ENCODE measurements at places on chromosomes 6 and 20. TPM values are rescaled to one million over a fixed set of nuclear protein-coding genes. Genes with fewer than 3 reads are reported as not detected.

- DNase-seq = peak; percentile 50
These were observed 59.2 kb upstream of the ADGRB3 start for GRCh38 chr6:68575765-68576439.

DNA sequence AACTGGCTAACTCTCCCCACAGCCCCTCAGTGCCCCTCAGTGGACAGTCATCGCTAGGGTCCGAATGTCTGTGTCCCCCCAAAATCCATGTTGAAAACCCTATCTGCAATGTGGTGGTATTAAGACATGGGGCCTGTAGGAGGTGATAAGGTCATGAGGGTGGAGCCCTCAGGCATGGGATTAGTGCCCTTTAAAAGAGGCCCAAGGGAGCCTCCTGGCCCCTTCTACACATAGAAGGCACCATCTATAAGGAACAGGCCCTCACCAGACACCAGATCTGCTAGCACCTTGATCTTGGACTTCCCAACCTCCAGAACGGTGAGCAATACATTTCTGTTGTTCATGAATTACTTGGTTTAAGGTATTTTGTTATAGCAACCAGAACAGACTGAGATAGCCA lies 6.7 kb upstream of the TRAF3IP2 start:
- DNase-seq = no peak

The ZNF311 gene
- 0.56 TPM for total RNA-seq

The NKAIN2 gene
- 1.3 TPM for total RNA-seq

DNA sequence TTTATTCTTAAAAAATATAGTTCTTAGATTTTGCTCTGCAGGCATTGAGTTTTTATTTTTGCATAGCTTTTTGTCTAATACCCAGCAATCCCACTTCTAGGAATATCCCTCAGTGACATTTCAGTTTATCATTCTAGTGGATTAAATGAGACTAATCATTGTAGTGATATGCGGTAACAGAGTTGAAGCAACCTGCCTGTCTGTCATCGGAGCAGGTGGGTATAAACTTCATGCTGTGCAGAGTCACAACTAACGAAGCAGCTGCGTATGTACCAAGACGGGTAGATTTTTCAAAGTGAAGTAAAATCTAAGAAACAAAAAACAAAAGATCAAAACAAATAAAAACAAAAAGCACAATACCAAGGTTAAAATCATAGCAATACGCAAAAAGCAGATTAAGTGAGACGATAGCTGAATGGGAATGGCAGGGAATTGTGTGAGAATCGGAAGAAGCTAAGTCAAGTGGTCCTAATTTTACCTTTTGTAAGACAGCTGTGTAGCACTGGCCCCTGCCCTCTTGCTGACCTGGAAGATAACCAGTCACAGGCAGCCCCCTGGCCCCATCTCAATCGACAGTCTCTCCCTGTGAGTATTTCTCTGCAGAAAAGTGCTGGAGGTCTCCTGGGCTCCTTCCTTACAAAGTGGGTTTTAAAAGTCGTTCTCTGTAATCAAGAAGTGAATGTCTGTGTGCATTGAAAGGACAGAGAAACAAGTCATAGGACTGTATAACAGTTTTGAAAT lies 169.2 kb downstream of the OR2B2 start:
- no peak for DNase-seq

DNA sequence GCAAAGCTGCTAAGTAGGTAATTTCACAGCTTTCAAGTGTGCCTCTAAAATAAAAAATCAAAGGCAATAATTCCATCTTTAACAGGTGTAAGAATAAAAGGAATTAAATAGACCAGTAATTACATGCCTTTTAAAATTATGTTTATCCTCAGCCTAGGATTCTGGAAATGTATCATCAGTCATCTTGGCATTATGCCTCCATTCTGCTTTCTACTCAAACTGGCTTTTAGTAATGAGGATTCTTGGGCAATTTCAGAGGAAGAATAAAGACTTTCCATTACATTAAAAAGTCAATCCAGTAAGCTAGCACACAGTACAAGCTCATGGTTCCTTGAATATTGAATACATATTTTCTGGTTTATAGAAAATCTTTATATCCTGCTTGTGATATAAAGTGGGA lies 44.7 kb downstream of the GSTA2 start:
- no peak for DNase-seq

- peak; percentile 29 for DNase-seq
These were observed 667 bp downstream of the STX11 start for GRCh38 chr6:144150710-144151657.

DNA sequence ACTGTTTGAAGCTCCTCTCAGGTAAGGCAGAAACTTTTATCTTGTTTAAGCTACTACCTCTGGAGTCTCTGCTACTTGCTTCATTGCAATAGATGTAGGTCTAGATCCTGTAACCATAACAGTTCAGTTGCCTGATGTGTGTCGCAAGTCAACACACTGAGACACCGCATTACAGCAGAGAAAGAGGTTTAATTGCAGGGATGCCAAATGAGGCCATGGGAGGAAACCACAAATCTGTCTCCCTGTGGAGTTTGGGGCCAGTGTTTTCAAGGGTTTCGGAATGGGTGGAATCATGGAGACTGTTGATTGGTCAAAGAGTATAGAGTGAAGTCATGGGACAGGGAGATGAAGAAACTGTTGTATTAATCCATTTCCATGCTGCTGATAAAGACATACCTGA lies 57.1 kb upstream of the RBM24 start:
- DNase-seq = no peak

- DNase-seq = no peak
These were observed 127.9 kb upstream of the MLIP start for GRCh38 chr6:53983301-53983700.

The IDH3B gene
- 91.4 TPM for total RNA-seq

DNA sequence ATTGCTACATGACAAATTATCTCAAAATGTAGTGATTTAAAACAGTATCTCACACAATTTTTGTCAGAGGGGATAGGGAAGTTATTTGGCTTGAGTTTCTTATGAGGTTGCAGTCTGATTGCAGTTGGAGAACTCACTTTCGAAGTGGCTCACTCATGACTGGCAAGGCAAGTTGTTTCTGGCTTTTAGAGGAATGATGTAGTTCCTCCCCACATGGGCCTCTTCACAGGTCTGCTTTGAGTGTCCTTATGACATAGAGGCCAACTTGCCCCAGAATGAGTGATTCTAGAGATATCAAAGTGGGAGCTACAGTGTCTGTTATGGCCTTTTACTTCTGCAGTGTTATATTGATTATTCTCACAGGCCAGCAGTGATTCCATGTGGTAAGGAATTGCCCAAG lies 6.1 kb downstream of the DOP1A start:
- no peak for DNase-seq

The APOBEC2 gene
- total RNA-seq = 2.9 TPM

The RSPH9 gene
- 0.73 TPM for total RNA-seq

The SLC26A8 gene
- total RNA-seq = not detected

DNA sequence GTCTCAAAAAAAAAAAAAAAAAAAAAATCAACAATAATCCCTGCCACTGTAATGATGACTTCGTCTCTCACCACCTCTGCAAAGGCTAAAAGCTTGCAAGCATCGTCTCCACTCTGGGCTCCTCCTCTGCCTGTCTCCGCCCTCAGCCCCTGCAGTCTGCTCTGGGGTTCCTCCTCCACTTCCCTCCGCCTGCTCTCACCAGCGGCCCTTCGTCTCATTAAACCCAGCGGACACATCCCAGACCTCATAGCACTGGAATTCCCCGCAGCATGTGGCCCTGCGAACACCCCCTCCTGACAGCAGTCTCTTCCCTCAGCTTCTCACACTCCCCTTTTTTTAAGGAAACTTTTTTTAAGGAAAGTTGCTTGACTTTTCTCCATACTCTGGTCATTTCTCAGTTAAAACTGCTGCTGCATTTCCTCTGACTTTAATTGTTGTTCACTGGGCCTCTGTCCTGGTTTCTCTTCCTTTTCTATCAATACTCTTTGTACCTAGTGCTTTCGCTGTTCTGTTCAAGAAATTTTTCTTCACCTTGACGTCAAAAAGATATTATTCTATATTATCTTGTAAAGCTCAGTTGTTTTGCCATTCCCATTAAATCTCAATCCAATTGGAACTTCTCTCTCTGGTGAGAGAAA lies 70.9 kb upstream of the PLEKHG1 start:
- DNase-seq = peak; percentile 71

The OR12D3 gene
- total RNA-seq = not detected

The DDRGK1 gene
- total RNA-seq = 95.2 TPM

The UFL1 gene
- 42.4 TPM for total RNA-seq

DNA sequence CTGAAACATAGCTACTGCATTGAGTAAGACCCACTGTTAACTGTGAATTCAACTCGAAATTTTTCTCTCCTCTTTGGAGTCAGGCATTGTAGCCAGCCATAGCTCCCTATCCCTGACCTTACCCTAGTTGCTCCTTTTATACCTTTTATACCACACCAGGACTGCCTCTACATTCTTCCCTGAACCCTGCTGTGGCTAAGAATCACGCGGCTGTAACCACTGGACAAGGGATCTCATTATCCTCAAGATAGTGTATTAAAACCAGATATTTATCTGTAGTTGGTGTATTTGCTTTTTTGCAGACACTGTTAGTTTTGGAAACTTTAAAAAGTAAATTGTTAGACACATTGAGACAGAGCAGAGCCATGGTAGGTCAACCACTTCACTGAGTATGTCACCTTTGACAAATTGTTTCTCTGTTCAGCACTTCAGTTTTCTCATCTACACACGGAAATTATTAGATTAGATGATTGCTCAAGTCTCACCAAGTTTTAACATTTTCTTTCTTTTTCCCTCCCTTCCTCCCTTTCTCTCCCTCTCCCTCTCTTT lies 171.9 kb upstream of the PRND start:
- DNase-seq = no peak

GRCh38 chr20:54491506-54491905 lies 16.1 kb downstream of the DOK5 start:
- no peak for DNase-seq

DNA sequence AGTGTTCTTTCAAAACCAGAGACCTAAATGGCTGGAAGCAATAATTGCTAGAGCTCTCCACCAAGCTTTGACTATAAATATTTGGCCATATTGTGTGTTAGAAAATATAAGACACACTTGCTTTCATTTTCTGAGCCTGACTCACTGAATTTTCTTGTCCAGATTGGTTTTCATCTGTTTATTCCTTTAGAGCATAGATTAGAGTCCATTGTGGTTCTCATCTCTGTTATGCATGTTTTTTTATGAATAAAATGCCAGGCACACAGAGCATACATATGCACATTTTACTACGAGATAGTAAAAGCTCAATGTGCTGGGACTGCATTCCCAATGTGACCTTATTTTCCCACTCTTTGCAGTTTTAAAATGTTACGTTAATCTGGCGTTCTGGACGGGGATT lies 115.3 kb upstream of the MLIP start:
- no peak for DNase-seq

- no peak for DNase-seq
These were observed 164.8 kb downstream of the BACH2 start for GRCh38 chr6:90131614-90132423.

The RIMS1 gene
- total RNA-seq = 5.5 TPM

The CCM2L gene
- 0.80 TPM for total RNA-seq

DNA sequence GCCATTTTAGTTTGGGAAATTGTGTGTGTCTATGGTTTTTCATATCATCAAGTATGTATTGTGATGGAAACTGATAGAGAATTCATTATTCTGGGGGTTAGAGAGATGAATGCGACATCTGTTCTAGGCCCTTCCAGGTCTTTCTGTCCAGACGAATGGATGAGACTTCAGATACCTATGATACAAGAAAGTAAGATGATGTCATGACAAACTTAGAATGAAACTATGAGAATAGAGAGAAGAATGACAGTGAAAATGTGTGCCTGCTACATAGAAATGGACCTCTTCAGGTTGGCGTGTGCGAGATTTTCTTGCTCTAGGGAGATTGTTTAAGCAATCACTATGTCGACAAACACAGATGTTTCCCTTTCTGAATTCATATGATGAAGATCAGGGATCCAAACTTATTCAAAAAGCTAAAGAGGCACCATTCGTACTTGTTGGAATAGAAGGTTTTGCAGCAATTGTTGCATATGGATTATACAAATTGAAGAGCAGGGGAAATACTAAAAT lies 76.1 kb downstream of the SCAND1 start:
- DNase-seq = no peak

DNA sequence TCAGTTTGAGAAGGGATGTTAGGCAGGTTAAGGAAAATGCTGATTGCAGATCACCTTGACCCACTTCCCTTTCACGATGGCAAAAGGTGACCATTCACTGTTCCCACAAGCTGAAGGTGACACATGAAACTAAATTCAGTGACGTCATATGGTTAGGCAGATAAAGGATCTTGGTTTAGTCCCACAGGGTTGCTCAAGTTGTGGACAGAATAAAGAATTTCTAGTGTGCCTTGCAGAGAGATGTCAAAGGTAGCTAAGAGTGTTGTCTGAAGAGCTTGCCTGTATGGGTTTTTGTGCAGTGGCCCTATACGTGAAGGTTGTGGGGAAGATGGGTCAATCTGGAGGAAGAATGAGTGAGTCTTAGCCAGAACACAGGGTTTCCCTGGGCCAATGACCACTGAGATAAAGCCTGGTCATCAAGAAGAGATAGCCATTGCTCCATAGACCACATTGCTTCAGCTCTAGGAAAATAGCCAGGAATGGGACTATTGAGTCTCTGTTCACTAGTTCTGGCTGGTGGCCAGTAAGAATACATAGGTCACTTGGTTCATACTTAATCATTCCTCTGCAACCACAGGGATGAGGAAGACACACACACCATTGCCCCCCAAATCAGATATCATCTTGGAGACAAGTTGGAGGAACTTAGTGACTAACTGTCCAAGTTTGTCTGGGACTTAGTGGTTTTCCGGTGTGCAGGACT lies 148.5 kb upstream of the ATXN1 start:
- DNase-seq = no peak

The TREML1 gene
- total RNA-seq = not detected

DNA sequence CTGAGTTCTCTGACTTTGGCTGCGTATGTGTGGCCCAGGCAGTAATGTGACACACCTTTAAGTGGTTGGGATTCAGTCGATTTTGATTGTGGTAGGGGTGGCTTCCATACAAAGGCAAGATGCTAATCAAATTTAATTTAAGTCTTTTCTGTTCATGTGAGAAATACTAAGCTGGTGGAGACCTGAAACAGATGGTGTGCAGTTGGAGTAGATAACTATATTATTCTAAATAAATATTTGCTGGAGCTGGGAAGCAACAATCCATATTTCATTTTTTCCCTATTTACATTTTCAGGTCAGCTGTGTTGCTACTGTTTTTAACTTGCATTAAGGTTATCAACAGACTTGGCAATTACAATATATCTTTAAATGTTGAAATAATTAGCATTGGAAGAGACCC lies 67.4 kb upstream of the C20orf144 start:
- no peak for DNase-seq

The TSBP1 gene
- total RNA-seq = not detected

DNA sequence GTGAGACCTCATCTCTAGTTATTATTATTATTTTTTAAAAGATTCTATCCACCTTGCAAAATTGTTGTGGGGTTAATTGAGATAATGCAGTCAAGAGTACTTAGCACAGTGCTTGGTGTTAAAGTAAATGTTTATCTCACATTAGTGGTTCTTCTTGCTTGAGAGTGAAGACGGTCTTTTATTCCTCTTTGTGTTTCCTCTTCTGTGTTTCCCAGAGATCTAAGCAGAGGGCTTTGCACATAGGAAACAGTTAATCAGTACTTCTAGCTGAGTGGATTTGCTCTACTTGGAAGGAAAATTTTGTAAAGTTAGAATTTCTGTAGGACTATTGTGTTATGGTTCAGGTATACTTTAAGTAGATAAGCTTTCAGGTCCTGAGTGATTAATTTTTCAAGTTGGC lies 3.5 kb downstream of the ARMC2 start:
- DNase-seq = no peak

- DNase-seq = no peak
These were observed 210.0 kb downstream of the PTPRT start for GRCh38 chr20:42979720-42980119.
